ENCODE measurements at places on chromosomes 3 and 15.

DNA sequence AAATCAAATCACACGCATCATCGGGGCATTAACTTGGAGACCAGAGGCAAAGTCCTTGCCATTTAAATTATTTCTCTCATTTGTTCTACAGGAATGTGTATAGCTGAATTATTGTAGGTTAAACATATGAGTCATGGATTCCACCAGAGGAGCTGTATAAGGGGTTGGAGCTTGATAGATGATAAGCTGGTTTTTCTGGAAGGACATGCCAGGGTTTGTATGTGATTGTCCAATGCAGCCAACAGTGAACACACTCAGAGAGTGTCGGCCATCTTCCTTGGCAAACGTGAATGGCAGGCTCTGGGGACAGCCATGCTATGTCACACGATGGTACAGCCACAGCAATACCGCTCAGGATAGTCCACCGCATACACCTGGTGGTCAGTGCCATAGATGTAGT, 25.1 kb downstream of the SSUH2 start:
- DNase-seq: no peak

DNA sequence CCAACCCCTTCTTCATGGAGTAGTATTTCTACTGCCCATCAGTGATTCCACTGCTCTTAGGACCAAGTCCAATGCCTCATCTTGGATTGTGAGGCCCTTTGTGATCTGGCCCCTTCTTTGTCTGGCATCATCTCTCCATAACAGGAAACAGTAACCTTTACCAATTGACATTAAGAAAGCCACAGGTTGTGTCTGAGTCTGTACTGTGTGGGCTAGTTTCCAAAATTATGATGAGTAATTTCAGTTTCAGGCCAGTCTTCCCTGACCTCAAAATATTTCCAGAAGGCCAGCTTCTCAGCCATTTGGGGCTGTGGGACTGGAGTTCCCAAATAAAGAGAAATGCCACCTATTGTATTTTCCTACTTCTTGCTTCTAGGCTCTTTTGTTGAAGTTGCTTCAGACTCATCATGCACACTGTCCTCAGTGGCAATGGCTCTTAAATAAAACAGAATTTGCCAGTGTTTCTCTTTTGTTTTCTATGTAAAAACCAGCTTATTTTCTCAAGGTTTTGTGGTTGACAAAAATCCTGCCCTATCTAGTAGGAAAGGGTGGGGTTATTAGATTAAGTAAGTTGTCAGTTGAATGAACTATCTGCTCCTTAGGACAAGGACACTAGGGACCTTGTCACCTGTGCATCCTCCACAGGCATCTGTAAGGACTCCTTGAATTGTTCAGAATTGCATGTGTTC, 47.0 kb upstream of the ACKR4 start:
- DNase-seq: no peak

GRCh38 chr3:172170841-172171240, 131.5 kb downstream of the FNDC3B start:
- DNase-seq: no peak

GRCh38 chr3:140186421-140186920, 251.5 kb downstream of the CLSTN2 start:
- DNase-seq: no peak

DNA sequence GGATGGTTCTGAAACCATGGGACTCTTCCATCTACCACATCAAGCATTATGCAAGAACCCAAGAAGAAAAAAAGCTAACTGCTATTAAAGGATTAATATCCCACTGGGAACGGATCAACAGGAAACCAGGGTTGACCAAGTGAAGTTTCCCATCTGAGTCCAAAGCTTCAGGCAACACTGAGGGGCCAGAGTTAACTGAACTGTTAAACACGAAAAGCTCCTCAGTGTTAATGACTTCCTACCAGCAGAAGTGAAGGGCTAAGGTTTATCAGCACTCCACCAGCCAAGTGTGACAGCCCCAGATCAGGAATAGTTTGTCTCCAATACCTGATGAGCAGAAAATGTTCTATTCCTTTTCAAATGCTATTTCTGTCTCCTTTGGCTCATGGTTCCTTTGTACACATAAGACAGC, 36.7 kb downstream of the PTPN9 start:
- DNase-seq: no peak

DNA sequence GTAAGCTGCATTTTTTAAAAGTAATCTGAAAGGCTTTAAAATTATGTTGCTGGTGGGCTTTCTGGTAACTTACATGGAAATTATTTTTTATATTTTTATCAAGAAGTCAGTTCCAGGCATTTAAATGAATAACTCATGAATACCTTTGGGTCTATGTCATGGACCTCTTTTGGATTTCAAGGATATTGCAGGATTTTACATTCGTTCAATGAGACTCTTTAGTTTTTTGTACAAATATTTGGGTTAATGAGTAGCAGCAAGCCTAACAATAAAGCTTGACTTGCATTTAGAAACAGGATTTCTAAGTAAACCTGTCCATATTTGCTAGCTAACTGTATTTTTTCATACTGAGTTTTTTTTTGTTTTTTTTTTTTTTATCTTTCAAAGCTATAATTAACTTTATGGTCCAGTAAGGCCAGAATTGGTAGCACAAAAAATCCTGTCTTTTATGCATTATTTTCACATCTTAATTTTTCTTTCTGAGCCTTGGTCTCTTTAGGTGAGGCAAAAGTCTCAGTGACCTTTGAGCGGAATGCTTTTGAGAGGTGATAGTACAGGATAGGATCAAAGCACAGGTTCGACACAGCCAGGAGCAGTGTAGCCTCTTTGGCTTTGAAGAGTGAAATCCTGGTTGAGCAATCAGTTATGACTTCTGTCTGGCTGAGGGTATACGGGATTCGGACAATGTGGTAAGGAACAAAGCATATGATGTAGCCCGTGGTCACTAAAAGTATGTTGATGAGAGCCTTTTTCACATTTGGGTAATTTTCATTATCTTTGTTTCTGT, 4.8 kb downstream of the GPR171 start:
- DNase-seq: no peak

DNA sequence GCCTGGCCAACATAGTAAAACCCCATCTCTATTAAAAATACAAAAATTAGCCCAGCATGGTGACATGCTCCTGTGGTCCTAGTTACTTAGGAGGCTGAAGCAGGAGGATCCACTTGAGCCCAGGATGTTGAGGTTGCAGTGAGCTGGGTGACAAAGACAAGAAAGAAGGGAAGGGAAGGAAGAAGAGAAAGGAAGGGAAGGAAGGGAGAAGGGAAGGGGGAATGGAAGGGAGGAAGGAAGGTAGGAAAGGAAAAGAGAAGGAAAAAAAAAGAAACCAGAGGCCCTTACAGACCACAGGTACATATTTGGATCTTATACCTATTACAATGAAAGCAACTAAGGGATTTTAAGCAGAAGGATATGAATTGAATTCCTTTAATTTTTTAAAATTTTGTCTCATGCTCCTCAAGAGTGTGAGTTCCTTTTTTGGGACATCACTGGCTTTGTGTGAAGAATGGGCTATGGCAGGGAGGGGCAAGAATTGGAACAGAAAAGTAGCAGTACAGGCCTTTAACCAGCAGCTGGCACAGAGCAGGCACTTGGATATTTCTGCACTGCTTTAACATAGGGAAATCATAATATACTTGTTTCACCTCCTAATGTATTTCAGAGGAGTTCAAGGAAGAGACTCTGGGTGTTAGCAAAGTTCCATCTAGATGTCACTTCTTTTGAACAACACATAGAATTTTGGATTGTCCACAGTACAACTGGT, 7.9 kb downstream of the RAB27A start:
- no peak for DNase-seq

GRCh38 chr3:106862067-106862466, 515.2 kb upstream of the CCDC54 start:
- no peak for DNase-seq

GRCh38 chr15:60021589-60022378, 17.7 kb downstream of the FOXB1 start:
- DNase-seq: no peak

DNA sequence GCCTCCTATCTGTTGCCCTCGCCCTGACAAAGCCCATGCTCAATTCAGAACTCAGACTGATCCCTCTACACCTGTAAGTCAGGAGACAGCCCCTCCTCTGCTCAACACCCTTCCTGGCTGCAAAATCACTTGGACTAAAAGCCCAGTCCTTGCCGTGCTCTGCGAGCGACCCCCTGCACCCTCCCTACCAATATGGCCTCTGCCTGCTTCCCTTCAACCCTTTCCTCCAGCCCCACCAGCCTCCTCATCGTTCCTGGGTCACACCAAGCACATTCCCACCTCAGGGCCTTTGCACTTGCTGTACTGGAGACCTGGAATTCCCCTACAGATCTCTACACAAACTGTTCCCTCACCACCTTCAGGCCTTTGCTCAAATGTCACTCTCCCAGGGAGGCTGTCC, 5.2 kb upstream of the SSUH2 start:
- DNase-seq: no peak

All from stimulated activated CD8-positive, alpha-beta memory T cell treated with anti-CD3 and anti-CD28 coated beads, Interleukin-4, amount 100 ng/mL, for 24 hours (primary cell).